Esophagus squamous epithelium (tissue), 5 donors: ENCODE measurements at places on chromosomes 12 and 14.

- no peak for DNase-seq
Observed at GRCh38 chr12:50275556-50275955, 7.8 kb downstream of the LIMA1 start.

DNA sequence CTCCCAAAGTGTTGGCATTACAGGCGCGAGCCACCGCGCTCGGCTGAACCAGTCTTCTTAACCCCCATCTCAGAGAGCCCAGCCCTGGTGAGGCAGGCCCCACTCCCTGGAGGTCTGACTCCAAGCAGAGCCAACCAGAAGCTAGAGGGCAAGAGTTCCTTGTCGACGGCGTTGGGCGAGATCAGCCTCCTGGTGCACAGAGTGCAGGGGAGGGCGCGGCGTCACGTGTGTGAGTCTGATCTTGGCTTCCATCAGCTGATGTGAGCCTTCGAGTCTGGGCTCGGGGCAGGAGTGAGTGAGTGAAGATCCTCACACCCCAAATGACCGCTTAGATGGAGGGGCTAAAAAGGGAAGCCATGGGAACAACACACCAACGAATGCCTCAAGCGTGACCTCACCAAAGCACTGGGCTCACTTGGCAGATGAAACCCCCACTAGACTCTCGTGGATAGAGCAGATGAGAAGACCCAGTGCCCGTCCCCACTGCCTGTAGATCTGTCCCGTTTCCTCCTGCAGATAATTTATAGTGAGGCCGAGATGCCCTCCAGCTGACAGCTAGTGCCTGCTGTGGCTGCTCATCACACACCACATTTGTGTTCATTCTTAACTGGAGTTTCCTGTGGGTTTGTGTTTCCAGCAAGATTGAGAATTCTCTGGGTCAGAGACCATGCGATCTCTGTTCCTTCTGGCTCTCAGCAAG is 28.6 kb upstream of the ADGRD1 start:
- no peak for DNase-seq

- no peak for DNase-seq
Observed at GRCh38 chr12:89276860-89277259, 75.4 kb downstream of the DUSP6 start.

- no peak for DNase-seq
Observed at GRCh38 chr14:104337351-104337750, 199.0 kb downstream of the KIF26A start.

DNA sequence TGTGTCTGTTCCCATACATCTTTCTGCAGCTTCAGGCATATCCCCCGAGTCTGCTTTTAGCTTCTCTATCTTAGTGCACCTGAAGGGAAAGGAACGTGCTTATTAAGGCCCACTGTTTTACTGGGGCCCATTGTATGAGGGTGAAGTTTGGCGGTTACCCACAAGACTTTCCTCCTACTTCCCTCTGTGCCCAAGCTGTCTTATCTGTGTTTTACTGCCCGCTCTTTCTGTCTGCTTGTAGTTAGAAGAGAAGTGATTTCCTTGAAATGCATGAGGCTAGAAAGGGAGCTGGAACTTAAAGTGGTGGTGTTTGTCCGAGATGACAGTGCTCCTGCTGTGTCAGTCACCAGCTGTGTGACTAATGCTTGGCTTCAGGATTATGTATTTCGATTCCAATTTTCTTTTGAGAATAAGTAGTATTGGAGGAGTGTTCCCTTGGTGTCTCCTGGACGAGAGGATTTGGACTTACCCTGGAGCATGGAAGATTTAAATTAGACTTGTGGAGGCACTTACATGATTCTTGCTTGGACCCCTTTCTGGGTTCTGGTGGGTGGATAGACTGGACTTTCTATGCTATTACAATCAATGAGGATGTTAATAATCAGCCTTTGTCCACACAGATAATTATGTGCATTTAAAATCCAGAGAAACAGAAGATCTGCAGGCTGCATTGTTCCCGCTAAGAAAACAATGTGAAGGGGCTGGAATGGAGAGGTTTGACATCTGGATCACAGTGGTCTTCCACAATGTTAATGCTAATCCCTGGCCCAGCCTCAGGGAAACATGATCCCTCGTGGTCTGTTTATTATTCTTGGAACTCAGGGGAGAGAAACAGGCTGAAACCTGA is 13.9 kb upstream of the KRT86 start:
- DNase-seq = no peak

GRCh38 chr14:71444030-71444822 is 488.0 kb upstream of the RGS6 start:
- no peak for DNase-seq

DNA sequence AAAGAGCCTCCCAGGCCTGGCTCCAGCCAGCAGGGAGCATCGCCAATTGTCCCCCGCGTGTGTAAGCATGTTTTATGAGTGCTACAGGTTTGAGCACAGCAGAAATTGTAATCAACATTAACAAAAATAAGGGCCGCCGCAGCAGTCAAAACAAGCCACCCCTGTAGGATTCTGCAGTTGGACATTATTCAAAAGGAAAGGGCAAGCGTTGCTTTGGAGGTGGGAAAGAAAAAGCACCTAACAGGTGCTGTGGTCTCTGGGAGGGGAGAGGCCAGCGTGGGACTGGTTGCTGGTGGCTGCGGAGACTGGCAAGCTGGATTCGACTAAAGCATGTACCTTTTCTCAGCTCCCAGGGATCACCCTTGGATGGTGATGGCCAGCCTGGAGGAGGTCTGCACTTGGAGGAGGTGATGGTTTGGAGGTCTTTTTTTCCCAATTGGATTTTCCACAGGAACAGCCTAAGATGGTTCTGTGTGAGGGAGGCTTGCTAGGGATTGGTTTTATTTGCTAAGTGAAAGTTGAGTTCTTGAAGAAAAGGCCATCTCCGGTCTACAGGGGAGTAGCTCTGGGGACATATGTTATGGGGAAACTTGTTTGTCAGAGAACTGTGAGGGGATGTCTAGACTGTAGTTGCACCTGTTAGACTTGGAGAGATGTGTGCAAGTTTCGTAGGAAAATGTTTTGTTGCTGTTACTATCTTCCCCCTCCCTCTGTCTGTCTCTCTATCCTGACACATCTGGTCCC is 2.0 kb downstream of the DYRK2 start:
- DNase-seq = no peak

DNA sequence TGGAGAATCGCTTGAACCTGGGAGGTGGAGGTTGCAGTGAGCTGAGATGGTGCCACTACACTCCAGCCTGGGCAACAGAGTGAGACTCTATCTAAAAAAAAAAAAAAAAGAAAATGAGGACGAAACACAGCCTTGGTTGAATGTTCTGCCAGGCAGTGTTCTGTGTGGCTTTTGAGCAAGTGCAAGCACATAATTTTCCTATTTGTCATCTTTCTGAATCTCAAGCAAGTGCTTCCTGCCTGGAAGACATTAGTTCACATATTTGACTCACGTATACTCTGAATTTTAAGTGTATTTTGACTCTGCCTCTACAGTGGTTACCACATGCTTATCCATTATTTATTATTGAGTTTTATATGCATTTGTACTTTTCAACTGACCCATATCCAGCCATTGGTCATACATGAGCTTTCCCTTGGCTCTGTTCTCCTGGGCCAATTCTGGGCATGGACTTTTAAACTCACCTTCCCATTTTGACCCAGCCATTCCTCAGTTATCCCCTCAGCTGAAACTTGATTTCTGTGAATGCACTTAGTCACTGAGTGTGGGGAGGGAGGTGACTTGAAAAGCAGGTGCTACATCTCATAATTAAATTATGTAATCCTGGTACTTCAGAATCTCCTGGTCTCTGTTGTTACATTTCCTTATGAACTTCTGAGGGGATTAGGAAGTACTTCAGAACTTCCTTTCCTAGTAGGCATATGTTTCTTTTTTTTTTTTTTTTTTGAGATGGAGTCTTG is 8.1 kb downstream of the OR10G2 start:
- no peak for DNase-seq

DNA sequence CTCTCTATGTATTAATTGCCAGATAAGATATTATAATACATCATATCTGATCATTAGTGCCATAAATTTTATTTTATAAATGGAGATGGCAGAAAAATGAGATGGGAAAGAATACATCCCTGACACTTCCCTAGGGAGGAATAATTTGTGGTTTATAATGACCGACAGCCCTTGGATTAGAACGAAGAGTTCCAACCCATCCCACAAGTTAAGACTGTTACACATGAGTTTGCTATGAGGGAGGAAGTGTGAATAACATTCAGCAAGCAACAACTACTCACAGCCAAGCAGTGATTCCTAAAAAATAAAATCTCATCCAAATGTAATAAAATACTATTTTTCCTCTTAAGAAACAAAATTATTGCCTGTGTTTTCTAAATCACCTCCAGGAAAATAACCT is 299.0 kb downstream of the CCDC91 start:
- DNase-seq = no peak

DNA sequence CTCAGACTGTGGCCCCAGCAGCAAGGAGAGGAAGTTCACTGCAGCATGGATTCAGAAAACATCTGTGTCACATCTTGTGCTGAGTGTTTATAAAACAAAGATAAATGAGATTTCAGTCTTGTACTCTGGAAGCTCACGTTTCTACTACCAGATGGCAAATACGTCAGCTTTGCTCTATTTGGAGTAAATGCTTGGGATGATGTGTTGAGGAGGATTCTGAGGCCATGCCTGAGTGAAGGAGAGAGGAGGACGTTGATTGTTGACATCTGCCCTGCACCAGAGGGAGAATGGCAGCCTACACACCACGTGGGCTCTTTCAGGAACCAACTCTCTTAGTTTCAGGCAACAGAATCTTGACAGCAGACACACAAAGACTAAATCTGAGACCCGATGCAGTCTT is 188.9 kb downstream of the TMEM132C start:
- DNase-seq = no peak

DNA sequence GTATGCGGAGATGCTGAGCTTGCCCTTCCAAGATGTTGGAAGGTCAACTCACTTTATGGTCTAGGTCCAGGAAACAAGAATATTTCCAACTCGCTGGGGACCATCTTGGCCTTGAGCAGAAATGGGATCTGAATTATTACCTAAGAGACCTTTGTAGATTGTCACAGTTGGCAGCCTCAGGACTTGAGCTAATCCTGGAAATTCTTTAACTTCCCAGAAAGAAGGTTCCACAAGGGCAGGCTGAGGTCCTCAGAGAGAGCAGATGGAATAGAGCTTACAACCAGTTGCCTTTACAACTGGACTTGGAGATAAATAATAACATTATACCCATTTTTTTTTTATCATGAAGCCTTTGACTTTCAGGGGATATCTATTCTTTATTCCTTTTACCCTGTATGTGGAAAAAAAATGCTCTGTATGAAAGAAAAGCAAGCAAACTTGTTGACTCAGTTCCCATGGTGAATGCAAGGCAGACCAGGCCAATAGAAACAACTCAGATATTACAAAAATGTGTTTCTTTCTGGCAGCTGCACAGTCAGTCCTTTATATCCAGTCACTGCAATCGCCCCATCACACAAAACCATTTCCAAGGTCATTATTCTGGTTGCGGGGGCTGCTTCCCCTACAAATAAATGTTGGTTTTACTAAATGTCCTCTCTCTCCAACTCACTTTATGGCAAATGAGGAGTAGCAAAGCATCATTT is 401.4 kb downstream of the ZFP36L1 start:
- DNase-seq = no peak

- no peak for DNase-seq
Observed at GRCh38 chr14:103019236-103019635, 38.1 kb downstream of the CDC42BPB start.

GRCh38 chr14:64612021-64612380 is 62.2 kb downstream of the PPP1R36 start:
- DNase-seq = no peak

GRCh38 chr14:23530375-23531055 is 21.1 kb downstream of the ZFHX2 start:
- DNase-seq = no peak

DNA sequence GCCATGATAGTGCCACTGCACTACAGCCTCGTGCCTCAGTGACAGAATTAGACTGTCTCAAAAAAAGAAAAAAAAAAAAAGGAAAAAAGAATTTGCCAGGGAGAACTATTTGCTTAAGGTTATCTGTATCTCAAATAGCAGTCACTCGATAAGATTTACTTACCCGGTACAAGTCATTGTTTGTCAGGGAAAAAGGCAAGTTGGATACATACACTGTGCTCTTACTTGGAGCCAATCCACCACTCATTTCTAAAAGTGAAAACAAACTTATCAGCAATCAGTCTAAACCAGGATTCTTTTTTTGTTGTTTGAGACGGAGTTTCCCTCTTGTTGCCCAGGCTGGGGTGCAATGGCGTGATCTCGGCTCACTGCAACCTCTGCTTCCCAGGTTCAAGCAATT is 2.0 kb downstream of the ZCRB1 start:
- no peak for DNase-seq

DNA sequence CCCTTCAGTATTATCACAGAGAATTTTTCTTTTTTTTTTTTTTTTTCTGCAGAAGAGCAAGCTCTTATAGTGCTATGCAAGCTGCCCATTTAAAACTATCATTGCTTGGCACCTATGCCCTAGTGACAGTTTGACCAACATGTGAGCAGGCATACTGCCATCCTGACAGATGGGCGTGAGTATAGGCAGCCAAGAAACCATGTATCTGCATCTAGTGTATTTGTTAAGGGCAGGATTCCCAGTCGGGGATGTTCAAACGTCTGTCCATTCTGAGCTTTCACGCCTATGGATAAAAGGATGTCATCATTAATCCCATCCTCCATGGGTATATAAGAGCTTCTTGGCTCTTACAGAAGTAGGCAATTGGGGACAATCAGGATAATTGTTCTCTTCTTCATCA is 8.8 kb downstream of the VRK1 start:
- no peak for DNase-seq

GRCh38 chr12:51383269-51383905 is 7.8 kb downstream of the GALNT6 start:
- DNase-seq = no peak

- no peak for DNase-seq
Observed at GRCh38 chr14:53147893-53148292, 5.2 kb downstream of the DDHD1 start.

GRCh38 chr14:96233661-96234060 is 22.3 kb upstream of the BDKRB1 start:
- no peak for DNase-seq

GRCh38 chr12:11765421-11765816 is 115.9 kb downstream of the ETV6 start:
- DNase-seq = no peak

DNA sequence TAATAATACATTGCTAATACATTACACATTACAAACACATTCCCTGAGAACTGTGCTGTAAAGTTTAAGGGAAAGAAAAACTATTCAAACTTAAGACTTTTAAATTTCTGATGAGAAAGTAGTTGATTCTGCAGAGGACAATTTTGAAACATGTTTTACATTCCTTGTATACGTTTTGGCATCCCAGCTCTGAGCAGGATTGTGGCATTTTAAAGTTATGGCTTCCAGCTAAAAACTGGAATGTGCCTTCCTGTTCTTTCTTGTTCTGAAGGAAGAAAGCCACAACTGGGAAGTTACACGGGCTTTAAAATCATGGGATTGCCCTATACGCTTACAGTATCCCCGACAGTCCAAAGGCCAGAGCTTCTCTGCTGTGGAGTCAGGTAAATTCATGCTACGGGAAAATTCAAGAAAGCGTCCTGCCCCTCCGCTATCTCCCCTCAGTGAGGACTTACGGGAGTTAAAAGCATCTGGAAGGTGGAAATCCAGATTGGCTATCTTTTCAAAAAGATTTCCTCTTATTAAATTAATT is 10.8 kb upstream of the KLHL42 start:
- no peak for DNase-seq

- DNase-seq = no peak
Observed at GRCh38 chr14:66662374-66662773, 154.4 kb downstream of the GPHN start.
